ENCODE measurements at places on chromosomes 6 and 20.

- no peak for DNase-seq
These were observed 12.1 kb upstream of the EXOC2 start for GRCh38 chr6:705047-705446.

- DNase-seq, result no peak
These were observed 4.9 kb downstream of the SRMS start for GRCh38 chr20:63542696-63543095.

GRCh38 chr6:81985191-81985590 lies 232.7 kb upstream of the TENT5A start:
- no peak for DNase-seq

DNA sequence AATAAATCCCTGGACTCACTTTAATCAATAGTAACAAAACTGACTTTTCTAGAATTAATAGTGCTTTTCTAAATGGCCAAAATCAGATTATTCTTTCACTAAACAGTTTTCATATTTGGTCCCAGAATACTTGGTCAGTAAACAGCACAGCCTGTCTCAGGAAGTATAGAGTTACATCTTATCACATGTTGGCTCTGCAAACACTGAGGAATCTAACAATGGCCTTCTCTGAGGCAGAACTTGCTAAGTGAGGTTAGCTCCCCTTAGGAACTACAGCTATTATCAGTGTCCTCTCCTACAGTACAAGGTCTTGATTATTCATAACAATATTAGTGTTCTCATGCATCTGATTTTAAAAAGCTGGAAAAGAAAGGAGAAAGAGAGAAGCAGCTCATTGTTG lies 1622.8 kb downstream of the HACE1 start:
- no peak for DNase-seq
